Large intestine (tissue), 12 donors: ENCODE measurements at places on chromosomes 12 and 14. TPM values are rescaled to one million over a fixed set of nuclear protein-coding genes. Genes with fewer than 3 reads are reported as not detected.

GRCh38 chr12:20360407-20360806, 7.9 kb upstream of the PDE3A start:
- H3K4me1 ChIP-seq: no peaks in the 10 kb centered on the region
- no peaks in the 10 kb centered on the region for H3K36me3 ChIP-seq
- no peak overlapping the region for H3K27ac ChIP-seq
- H3K27me3 ChIP-seq: no peaks in the 10 kb centered on the region

DNA sequence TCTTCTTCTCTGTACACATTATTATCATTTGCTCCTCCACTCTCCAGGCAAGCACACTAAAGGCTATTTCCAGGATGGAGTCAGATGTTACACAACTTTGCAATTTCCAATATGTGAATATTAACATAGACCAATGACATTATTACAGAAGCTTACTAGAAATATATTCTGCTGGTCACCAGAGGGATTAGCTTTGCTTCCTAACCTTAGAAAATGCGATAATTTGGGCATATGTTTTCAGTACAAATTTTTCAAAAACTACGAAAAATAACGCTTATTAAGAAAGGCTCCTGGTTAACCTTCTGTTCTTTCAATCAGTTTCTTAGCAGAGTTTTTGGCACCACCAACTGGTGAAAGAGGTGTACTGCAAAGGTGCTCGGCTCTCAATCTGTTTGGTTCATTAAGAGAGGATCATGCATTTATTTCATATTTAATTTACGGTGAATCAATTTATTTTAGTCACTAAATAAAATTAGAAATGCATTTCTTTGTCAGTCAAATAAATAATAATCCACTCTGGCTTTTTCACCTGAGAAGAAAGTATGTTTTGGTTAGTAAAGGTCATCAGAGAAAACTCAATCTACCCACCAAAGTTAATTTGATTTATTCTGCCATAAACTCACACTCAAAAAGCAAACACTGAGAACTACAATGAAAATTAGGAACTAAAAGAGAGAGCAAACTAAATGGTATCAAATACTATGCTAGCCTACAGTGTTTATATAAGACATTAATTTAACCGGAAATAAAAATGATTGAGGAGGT, 39.2 kb downstream of the EFCAB11 start:
- H3K4me3 ChIP-seq: no peak overlapping the region
- H3K27me3 ChIP-seq: no peaks in the 10 kb centered on the region
- DNase-seq: peak; percentile 38
- H3K27ac ChIP-seq: no peak overlapping the region
- H3K36me3 ChIP-seq: no peaks in the 10 kb centered on the region

DNA sequence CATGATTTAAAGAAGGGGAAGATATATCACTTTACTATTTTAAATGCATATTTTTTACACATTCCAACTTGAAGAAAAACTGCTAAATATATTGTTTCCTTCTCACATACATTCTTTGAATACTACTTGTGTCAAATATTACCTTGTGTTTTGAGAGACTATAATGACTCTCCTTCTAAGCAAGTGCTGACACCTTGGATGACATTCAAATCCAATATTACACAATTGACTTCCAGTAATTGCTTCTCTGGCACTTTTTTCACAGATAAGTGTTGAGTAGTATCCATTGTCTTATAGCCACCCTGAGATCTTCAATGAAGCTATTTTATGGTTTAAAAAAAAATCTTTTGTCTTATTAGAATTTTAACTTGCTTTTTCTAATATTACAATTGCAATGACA, 61.2 kb upstream of the ST8SIA1 start:
- no peaks in the 10 kb centered on the region for H3K4me1 ChIP-seq
- H3K27ac ChIP-seq: no peak overlapping the region
- no peaks in the 10 kb centered on the region for H3K27me3 ChIP-seq
- no peak for DNase-seq

DNA sequence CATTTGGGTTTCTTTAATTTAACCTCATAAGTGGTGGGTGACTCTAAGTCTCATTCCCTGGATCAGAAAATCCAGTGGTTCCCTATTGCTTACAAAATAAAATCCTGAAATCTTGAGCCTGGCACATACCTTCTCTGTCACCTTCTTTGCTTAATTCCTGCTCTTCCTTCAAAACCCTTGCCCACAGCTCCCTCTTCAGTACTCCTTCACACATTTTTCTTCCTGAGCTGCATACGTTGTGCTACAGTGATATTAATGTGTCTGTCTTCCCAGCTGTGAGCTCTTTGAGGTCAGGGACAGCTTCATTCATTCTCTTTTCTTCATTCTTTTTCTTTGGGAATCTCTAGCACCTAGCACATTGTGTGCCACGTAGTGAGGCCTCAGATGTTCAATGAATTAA, 9.5 kb downstream of the TSPAN11 start:
- peaks cover 2% of the 10 kb centered on the region for H3K27me3 ChIP-seq
- DNase-seq: no peak
- no peaks in the 10 kb centered on the region for H3K4me1 ChIP-seq
- no peak overlapping the region for H3K4me3 ChIP-seq
- no peak overlapping the region for H3K27ac ChIP-seq

DNA sequence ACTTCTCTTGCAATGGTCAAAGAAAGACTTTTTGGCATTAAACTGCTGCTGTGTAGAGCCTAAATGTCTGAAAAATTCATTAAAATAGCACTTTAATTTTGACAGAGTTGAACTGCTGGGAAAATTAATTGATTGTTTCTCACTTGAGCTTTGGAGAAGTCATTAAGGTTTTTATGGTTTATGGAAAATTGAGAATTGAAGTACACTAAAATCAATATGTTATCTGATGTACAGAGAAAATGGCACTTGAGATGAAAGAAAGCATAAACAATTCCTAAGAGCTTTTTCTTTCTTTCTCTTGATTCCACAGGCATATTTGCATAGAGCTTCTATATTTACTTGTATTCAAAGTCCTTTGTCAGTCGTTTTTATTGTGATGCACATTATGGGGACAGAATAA, 188.5 kb upstream of the CAND1 start:
- no peaks in the 10 kb centered on the region for H3K4me1 ChIP-seq
- H3K36me3 ChIP-seq: no peaks in the 10 kb centered on the region

GRCh38 chr12:73677520-73678291, 859.9 kb upstream of the ATXN7L3B start:
- H3K27me3 ChIP-seq: no peaks in the 10 kb centered on the region
- no peaks in the 10 kb centered on the region for H3K36me3 ChIP-seq
- no peaks in the 10 kb centered on the region for H3K4me1 ChIP-seq
- DNase-seq: no peak

- peaks cover 62% of the 10 kb centered on the region for H3K4me1 ChIP-seq
- no peaks in the 10 kb centered on the region for H3K27me3 ChIP-seq
- no peaks in the 10 kb centered on the region for H3K36me3 ChIP-seq
- peak overlapping the region; percentile 90 for H3K27ac ChIP-seq
- no peak overlapping the region for H3K4me3 ChIP-seq
These were observed 122.1 kb downstream of the CALM1 start for GRCh38 chr14:90518941-90519256.

DNA sequence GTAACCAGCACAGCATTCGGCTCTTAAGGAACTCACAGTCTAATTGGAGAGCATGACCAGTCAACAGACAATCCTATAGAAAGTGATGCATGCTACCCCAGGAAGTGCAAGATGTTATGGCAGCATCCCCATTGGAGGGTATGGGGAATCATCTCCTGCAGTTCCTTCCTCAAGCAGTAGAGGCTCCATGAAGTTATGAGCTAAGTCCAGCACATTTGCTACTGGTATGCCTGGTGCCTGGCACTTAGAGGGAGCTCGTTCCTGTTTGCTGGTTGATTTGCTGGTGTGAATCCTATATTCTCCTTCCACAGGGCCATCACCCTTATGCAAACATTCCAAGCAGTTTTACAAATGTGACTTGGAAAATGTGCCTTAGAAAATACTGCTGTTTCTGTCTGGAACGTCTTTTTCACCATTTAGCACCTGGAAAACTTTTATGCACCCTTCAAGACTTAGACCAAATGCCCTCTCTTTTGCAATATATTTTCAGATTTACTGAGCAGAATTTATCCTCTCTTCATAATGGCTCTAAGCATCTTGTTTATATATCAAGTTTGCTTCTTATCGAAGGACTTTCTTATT, 136.1 kb upstream of the WSCD2 start:
- H3K27me3 ChIP-seq: no peaks in the 10 kb centered on the region
- H3K4me3 ChIP-seq: no peak overlapping the region
- no peak overlapping the region for H3K27ac ChIP-seq
- peak; percentile 10 for DNase-seq
- H3K4me1 ChIP-seq: no peaks in the 10 kb centered on the region

- no peak overlapping the region for H3K4me3 ChIP-seq
- no peaks in the 10 kb centered on the region for H3K27me3 ChIP-seq
- no peak for DNase-seq
- no peaks in the 10 kb centered on the region for H3K4me1 ChIP-seq
- no peak overlapping the region for H3K27ac ChIP-seq
These were observed 29.6 kb downstream of the VRK1 start for GRCh38 chr14:96826818-96827217.

DNA sequence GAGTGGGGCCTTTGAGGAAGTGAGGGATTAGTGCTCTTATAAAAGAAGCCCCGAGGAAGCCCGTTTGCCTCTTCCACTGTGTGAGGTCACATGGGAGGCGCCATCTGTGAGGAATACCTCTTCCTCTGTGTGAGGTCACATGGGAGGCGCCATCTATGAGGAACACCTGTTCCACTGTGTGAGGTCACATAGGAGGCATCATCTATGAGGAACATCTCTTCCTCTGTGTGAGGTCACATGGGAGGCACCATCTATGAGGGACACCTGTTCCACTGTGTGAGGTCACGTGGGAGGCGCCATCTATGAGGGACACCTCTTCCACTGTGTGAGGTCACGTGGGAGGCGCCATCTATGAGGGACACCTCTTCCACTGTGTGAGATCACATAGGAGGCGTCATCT, 69.7 kb downstream of the SLC24A4 start:
- peaks cover 5% of the 10 kb centered on the region for H3K27me3 ChIP-seq
- H3K4me3 ChIP-seq: no peak overlapping the region
- H3K27ac ChIP-seq: no peak overlapping the region
- H3K4me1 ChIP-seq: no peaks in the 10 kb centered on the region
- DNase-seq: no peak

- no peak for DNase-seq
- H3K27me3 ChIP-seq: no peaks in the 10 kb centered on the region
- no peak overlapping the region for H3K4me3 ChIP-seq
These were observed 76.5 kb upstream of the AMIGO2 start for GRCh38 chr12:47156167-47156736.

- peaks cover 15% of the 10 kb centered on the region for H3K27me3 ChIP-seq
- H3K27ac ChIP-seq: no peak overlapping the region
- no peak overlapping the region for H3K4me3 ChIP-seq
- peaks cover 7% of the 10 kb centered on the region for H3K4me1 ChIP-seq
- no peaks in the 10 kb centered on the region for H3K36me3 ChIP-seq
- DNase-seq: no peak
These were observed 74.4 kb upstream of the FBRSL1 start for GRCh38 chr12:132415327-132416120.

GRCh38 chr12:110015132-110015531, 15.9 kb downstream of the ANKRD13A start:
- DNase-seq: no peak
- no peak overlapping the region for H3K27ac ChIP-seq

- no peak for DNase-seq
- no peaks in the 10 kb centered on the region for H3K27me3 ChIP-seq
- H3K4me1 ChIP-seq: peaks cover 4% of the 10 kb centered on the region
- no peak overlapping the region for H3K4me3 ChIP-seq
These were observed 65.6 kb downstream of the SERPINA3 start for GRCh38 chr14:94677747-94678146.

DNA sequence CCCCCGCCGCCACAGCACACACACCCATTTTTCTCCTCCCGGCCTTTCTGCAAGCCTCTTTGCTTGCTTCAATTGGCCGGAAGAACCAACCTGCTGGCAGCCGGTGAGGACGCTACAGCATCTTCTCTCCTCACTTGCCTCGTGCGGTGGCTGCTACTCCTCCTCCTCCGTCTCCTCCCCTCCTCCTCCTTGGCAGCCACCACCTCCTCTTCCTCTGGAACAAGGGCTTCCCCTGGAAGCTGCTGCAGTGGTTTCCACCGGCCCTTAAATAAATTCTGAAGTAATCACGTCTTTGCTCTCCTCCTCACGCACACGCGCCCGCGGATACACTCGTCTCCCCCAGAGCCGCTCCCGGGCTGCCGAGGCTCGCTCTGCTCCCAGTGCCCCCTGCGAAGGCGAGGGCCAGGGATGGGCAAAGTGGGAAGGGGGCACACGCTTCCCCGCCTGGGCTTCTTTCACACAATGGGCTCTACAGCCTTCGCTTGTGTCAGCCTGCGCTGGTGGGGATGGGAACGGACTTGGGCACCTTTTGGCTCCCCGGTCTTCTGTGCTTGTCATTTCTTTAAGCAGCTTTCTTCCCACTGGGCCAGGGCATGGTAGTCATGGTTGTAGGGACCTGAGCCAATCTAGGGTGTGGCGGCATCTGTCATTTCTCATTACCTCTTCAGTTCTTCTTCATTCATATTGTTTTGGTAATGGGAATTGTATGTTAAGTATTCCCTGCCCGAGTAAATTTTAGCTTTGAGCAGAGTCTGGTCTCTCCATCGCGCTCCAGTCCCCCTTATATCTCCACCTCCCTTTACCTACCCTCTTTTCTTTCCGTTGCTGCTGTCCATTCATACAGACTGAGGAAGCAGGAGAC, at the start of gene PPFIA2:
Gene PPFIA2 (minus strand): TSS at position 161 of the 862 bp plus-strand sequence.
- H3K27me3 ChIP-seq: peaks cover 26% of the 10 kb centered on the region
- H3K4me3 ChIP-seq: peak within 1 kb of the TSS; percentile 54
- peak within 1 kb of the TSS; percentile 45 for H3K27ac ChIP-seq
- H3K4me1 ChIP-seq: no peaks in the 10 kb centered on the region

- peaks cover 69% of the 10 kb centered on the region for H3K36me3 ChIP-seq
- no peak for DNase-seq
- no peak overlapping the region for H3K27ac ChIP-seq
- H3K4me3 ChIP-seq: no peak overlapping the region
These were observed 45.0 kb downstream of the TRAFD1 start for GRCh38 chr12:112170376-112170775.

DNA sequence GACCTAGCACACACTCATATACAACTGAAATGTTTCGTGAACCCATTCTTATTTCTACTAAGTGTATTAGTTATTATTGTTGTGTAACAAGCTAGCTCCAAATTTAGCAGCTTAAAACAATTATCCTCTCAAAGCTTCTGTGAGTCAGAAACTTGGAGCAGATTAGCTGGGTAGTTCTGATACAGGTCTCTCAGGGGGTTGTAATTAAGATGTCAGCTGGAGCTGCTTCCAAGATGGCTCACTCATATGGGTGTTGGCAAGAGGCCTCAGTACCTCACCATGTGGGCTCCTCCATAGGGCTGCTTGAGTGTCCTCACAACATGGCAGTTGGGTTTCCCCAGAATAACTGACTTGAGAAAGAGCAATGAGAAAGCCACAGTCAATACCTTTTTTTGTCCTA, 9.8 kb downstream of the GPR135 start:
- no peak overlapping the region for H3K27ac ChIP-seq
- H3K36me3 ChIP-seq: no peaks in the 10 kb centered on the region
- no peak overlapping the region for H3K4me3 ChIP-seq
- H3K27me3 ChIP-seq: no peaks in the 10 kb centered on the region
- H3K4me1 ChIP-seq: no peaks in the 10 kb centered on the region

Gene CD4
- polyA plus RNA-seq: 17.4 TPM

Gene CLECL1
- 0.31 TPM for polyA plus RNA-seq

Gene HCAR1
- polyA plus RNA-seq: 0.46 TPM

Gene SPX
- polyA plus RNA-seq: 3.5 TPM

Gene RPS6KL1
- 5.4 TPM for polyA plus RNA-seq

Gene TAC3
- 13.5 TPM for polyA plus RNA-seq

Gene RNF212B
- 0.34 TPM for polyA plus RNA-seq
